ENCODE measurements at places on chromosomes 1 and 21.

DNA sequence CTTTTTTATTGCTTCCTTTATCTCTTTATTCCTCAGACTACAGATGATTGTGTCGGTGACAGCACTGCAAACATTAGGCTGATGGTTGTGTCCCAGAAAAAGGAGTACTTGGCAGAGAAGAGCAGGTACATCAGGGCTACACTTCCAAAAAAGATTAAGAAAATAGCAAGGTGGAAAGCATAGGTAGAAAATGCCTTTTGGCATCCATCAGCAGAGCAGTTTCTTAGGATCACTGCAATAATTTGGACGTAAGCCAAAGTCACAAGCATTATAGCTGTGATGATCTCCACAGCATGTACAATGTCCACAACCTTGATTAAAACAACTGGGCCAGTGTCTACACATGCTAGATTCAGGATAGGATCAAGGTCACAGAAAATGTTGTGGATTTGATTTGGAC, 5.9 kb downstream of the OR6K2 start:
- no peak for DNase-seq

- no peak for DNase-seq
Measured at GRCh38 chr1:8381618-8382017, 63.7 kb downstream of the SLC45A1 start.

DNA sequence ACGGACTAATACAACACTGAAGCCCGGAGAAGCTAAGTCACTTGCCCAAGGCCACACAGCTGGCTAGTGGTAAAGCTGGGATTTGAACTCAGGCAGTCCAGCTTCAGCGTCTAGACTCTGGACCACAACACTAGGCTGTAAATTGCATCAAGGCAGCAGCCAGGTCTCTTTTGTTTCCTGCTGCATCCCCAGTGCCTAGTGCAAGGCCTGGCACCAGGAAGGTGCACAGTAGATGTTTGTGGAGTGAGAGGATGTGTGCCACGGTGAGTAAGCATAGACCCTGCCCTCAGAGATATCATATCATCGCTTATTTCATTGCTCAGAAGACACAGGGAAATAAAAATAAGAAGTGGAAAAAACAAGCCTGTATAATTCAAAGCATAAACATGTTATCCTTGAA, 40.9 kb downstream of the IGSF21 start:
- no peak for DNase-seq

DNA sequence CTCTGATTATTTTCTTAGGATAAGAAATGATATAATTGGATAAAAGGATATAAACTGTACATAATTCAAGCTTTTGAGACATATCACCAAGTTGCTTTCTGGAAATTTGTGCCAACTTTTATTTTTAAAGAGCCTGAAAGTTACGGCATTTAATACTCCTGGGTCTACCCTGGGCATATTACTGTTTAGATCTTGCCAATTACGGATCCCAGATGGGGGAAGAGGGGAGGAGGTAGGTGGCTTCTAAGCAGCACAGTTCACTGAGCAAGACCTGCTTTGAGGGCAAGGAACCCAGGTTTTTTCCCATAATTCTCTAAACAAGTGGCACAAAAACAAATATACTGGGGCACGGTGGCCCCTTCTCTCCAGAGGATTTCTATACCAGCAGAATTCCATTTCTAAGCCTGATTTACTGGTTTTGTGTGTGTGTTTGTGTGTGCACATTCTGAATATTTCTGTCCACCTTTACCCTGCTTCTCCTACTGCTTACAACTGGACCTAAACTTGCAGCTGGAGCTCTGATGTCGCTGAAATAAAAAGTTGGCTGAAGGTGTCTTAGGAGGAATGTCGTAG, 76.7 kb downstream of the LAMC2 start:
- DNase-seq, result no peak

DNA sequence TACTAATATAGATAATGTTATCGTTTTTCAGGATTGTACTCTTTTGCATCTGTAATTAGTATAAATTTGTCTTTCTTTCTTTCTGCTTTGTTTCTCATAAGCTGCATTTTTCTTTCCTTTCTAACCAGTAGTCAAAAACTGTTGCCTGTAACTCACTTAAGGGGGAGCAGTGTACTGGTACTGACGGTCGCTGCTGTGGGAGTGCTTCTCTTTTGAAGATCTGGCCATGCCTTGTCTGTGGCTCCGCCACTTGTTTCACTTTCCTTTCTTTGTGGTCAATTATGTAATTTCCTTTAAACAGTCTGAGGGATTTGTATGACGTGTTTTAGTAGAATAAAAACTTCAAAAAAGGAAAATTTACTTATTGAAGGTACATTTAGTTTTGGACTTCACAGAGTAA, 37.0 kb downstream of the MIA3 start:
- DNase-seq, result peak; percentile 92

GRCh38 chr1:231836227-231836893, 209.8 kb downstream of the DISC1 start:
- DNase-seq, result no peak

DNA sequence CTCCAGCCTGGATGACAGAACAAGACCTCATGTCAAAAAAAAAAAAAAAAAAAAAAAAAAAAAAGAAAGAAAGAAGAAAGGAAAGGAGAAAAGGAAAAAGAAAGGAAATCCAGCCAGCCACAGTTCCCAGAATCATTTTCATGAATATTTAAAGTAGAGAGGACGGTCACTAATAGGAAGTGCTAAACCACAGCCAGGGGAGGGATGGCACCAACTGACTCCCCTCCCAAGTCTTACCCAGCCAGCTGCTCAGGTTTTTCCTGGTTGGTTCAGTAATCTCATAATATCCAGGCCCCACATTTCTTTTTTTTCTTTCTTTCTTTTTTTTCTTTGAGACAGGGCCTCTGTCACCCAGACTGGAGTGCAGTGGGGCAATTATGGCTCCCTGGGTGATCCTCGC, 63.9 kb upstream of the AK4 start:
- DNase-seq, result no peak

GRCh38 chr1:20150969-20151368, 11.8 kb downstream of the PLA2G2F start:
- no peak for DNase-seq

DNA sequence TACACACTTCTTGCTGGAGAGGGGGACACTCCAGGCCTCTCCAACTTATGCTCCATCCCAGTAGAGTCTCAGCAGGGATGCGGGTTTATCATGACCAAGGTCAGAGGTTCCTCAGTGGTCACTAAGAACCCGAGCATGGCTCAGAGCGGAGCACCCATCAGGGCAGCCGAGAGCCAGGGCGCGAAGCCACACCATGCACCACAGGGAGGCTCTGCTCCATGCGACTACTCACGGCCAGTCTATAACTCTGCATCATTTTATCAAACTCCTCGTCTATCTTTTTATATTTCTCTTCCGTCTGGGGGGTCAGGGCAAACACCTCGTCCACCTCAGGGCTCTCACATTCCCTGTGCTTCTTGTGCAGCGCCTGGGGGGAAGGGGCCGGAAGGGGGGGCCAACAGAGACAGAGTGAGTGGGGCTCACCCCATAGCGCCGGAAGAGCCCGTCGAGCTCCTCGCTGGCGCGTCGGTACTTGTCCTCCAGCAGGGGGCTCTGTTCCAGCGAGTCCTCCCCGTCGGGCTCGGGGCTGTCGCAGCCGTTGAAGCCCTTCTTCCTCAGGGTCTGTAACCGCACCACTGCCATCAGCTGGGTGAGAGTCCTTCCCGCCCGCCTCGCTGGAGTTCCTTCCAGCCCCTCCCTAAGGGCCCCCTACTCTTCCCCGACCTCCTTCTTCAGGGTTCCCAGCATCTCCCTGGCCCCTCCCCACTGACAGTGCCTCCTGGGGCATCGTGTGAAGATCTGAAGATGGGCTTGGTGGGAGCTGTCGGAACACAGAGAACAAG, 20.0 kb downstream of the MEF2D start:
- DNase-seq, result peak; percentile 75

DNA sequence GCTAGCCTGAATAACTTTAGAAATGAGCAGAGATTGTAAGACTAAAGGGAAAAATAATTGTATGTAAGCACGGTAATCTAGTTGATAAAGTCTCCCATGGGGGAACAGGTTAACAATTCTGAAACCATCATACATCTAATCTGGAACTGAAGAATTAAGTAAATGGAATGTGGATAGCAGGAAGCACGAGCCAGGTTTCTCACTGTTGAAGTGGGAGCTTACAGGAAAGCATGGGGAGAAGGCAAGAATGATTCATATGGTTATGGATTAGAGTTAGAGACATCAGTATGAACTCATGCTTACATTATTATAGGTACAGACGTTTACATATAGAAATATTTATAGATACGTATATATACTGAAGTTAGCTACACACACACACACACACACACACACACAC, 83.0 kb downstream of the LEPR start:
- DNase-seq, result no peak

DNA sequence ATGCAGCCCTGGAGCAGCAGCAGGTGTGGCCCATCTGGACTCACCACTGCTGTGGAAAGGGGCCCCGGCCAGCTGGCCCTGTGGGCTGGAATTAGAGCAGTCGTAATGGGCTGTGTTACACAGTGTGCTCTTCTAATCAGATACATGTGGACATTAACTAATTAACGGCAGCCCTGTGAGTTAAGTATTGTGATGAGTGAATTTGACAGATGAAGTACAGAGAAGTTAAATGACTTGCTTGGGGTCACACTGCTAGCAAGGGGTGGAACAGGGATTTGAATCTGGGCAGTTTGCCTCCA, 58.6 kb downstream of the MDM4 start:
- no peak for DNase-seq

GRCh38 chr1:34864759-34865158, 5.2 kb upstream of the SMIM12 start:
- no peak for DNase-seq

DNA sequence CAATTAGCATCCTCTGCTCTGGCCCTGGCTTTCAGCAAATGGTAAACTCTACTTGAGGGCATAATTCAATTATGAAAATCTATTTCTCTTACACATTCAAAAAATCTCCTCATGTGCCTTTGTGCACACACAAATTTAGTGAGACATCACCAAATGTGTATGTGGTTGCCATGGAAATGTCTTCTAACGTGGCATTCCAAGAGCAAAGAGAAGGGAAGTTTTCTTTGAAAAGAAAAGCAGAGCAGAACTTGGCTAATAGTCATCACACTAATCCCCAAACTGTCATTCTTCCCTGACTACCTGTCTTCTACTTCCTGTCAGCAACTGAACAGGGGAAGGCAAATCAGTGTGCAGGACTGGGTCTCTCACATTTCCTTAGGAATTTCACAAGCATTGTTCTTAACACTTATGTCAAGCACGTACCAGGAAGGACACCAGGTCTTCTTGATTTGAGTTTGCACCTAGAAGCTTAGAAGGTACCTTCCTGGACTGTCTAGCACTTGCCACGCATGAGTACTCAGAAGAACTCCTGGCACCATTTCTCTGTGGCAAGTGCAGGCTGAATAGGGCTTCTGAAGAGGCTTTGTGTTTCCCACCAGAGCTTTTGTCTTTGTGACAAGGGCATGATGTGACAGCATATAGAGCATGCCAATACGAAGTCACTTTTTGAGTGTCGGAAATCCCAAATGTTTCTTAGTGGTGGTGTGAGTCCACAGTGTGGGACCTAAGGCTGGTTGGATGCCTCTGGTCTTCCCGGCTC, 32.3 kb downstream of the MAN1C1 start:
- no peak for DNase-seq

DNA sequence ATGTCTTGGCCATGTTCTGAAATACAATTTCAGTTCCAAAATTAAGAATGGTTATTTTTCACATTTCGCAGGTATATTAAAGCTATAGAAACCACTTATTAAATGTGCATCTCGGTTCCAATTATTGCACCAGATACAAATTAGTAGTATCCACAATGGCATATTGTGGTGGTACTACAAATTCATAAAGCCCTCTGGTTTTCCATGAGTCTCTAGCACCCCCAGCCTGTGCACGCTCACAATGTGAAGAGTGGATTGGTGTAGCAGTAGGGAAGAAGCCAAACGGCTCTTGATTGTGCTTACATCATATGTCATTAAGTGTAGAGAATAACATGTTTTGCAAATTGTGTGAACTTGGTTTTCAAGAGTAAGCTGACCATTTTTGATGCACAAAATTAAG, 1.9 kb upstream of the BRINP3 start:
- no peak for DNase-seq

DNA sequence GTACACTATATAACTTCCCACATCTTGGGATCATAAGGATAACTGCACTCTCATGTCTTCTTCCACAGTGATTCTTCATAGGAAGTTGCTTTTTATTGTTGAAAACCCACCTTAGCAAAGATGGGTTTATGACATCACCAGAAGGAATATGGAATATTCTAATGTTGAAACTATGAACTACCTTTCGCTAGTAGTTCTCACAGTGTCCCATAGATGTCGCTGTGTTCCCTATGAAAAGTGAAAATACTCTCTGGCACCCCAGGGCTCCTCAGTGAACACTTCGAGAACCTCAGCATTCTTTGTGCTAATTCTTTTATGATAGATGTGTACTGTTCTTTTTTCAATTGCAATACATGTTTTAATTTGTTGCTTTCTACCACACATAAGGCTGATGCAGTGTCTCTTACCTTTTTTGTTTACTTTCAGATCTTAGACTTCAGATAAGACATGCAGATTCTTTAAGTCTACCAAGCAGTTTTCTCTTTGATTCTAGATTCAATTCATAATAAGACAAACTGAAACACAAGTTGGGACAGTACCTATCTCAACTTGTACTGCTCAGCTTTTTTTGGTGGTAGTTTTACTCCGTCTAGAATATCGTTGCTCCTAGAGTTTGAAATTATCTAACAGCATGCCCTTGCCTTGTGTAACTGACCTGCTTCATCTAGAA, 90.8 kb downstream of the GTF2B start:
- peak; percentile 71 for DNase-seq

- DNase-seq, result no peak
Measured at GRCh38 chr1:82555501-82555900, 754.8 kb downstream of the ADGRL2 start.

GRCh38 chr1:237141502-237141901, 99.5 kb downstream of the RYR2 start:
- DNase-seq, result no peak

DNA sequence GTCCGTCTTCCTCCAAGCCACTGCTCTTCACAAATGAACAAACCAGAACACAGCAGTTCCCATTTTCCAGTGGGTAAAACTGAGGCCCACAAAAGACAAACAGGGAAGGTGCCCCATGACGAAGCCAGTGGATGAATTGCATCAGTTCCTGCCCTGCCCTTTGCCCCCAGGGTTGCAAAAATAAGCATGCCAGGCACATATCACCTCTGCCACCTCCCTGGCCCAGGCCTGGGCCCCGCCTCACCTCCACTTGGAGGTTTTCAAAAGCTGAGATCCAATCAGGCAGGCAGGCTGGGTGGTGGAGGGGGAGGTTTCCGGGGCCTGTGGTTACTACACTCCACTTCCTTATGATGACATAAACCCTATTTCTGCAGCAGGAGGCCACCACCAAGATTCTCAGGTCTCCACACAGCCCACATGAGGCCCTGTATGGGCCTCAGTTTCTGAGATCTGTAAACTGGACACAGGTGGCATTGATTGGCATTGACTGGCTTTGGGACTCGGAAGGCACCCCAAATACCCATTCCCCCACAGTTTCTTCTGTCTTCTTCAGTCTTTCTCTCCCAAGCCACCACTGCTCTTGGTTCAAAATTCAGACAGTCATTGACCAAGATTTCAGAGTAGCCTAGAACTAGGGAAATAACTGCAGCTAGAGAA, 4.1 kb downstream of the KIF21B start:
- DNase-seq, result peak; percentile 90
